ENCODE measurements at places on chromosomes 12 and 14.

- no peak overlapping the region for H3K27ac ChIP-seq
- no peak for DNase-seq
- H3K36me3 ChIP-seq, result no peaks in the 10 kb centered on the region
- H3K4me3 ChIP-seq, result no peak overlapping the region
Observed at GRCh38 chr14:34081576-34082136, 130.8 kb upstream of the EGLN3 start.

- H3K27ac ChIP-seq, result no peak within 1 kb of the TSS
- H3K27me3 ChIP-seq, result no peaks in the 10 kb centered on the region
- peaks cover 3% of the 10 kb centered on the region for H3K4me1 ChIP-seq
- no peaks in the 10 kb centered on the region for H3K36me3 ChIP-seq
Observed at GRCh38 chr12:122182887-122183587, at the start of gene LRRC43. Gene LRRC43, plus strand, starts transcription at chr12:122183123. Its CDS starts 22 bp downstream, at chr12:122183145.

GRCh38 chr14:78840898-78841297 is 670.7 kb downstream of the NRXN3 start:
- H3K27ac ChIP-seq, result no peak overlapping the region
- DNase-seq, result no peak
- H3K36me3 ChIP-seq, result no peaks in the 10 kb centered on the region
- H3K4me3 ChIP-seq, result no peak overlapping the region

DNA sequence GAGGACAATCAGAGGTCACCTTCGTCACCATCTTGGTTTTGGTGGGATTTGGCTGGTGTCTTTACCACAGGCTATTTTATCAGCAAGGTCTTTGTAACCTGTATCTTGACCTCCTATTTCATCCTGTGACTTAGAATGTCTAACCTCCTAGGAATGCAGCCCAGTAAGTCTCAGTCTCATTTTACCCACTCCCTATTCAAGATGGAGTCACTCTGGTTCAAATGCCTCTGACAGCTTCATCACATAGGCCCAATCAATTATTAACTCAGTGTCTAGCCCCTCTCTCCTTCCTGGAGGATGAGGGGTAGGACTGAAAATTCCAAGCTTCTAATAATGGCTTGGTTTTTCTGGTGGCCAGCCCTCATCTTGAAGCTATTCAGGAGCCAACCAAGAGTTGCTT is 111.4 kb upstream of the NAP1L1 start:
- H3K36me3 ChIP-seq, result no peaks in the 10 kb centered on the region
- H3K4me1 ChIP-seq, result no peaks in the 10 kb centered on the region
- H3K4me3 ChIP-seq, result no peak overlapping the region
- H3K27me3 ChIP-seq, result no peaks in the 10 kb centered on the region
- no peak overlapping the region for H3K27ac ChIP-seq

- H3K36me3 ChIP-seq, result no peaks in the 10 kb centered on the region
- H3K27ac ChIP-seq, result no peak overlapping the region
- no peak overlapping the region for H3K4me3 ChIP-seq
- peaks cover 25% of the 10 kb centered on the region for H3K4me1 ChIP-seq
Observed at GRCh38 chr14:104136472-104137296, 1.7 kb upstream of the KIF26A start.

DNA sequence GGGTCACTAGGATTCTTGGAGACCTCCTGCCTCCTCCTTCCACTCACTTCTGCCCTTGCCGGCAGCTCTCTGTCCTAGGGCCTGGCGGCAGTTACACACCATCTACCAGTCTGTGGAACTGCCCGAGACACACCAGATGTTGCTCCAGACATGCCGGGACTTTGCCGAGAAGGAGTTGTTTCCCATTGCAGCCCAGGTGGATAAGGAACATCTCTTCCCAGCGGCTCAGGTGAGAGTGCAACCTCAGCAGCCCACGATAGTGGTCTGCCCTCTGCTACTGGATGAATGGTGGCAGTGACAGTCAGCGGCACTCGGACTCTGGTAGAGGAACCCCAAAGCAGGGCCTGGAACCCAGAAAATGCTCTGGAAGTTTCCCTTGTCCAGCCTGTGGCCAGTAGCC is 1.3 kb downstream of the ACADS start:
- H3K27me3 ChIP-seq, result no peaks in the 10 kb centered on the region
- H3K36me3 ChIP-seq, result peaks cover 6% of the 10 kb centered on the region
- H3K27ac ChIP-seq, result no peak overlapping the region
- no peak for DNase-seq
- peaks cover 3% of the 10 kb centered on the region for H3K4me1 ChIP-seq

- H3K27ac ChIP-seq, result no peak overlapping the region
- H3K27me3 ChIP-seq, result no peaks in the 10 kb centered on the region
- H3K36me3 ChIP-seq, result peaks cover 22% of the 10 kb centered on the region
- no peak for DNase-seq
- no peak overlapping the region for H3K4me3 ChIP-seq
Observed at GRCh38 chr12:132936163-132936562, 19.9 kb downstream of the ZNF605 start.

DNA sequence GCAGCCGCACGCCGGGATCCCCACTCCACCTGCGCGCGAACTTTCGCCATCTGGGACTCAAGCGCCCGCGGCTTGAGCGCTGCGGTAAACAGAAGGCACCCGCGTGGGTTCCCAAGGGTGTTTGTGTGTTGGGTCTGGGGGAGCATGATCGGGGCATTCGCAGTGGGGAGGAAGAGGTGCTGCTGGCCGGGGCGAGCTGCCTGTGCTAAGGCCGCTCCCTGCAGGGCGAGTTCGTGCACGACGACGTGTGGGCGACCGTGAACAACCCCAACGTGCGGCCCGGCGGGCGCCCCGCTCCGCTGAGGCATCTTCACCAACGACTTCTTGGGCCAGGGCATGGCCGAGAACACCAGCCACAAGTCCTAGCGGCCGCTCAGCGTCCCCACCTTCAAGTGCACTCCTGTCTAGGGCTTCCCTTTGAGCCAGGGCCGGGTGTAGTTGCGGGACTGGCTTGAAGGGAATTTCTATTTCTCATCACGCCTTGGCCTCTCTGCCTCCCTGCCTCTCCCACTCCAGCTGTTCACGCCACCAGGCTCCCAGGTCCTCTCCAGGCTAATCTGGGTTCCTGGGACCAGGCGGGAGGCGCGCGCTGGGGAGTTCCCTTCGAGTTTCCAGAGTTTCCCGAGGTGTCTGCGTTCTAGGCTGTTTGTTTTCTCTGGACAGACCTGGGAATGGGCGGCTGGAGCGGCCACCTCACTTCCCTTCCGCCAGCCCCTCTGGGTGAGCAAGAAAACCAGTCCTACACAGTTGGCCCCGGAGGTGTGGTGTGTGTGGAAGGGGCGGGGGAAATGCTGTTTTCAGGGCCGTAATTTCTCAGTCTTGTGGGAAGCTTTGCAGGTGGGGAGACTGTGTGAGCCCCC is 417.8 kb upstream of the TMTC1 start:
- H3K4me1 ChIP-seq, result no peaks in the 10 kb centered on the region
- H3K4me3 ChIP-seq, result no peak overlapping the region
- no peaks in the 10 kb centered on the region for H3K36me3 ChIP-seq
- no peak for DNase-seq
- H3K27me3 ChIP-seq, result no peaks in the 10 kb centered on the region

GRCh38 chr12:113486722-113487121 is 15.1 kb upstream of the LHX5 start:
- H3K27ac ChIP-seq, result no peak overlapping the region
- no peak for DNase-seq
- H3K4me1 ChIP-seq, result no peaks in the 10 kb centered on the region
- no peak overlapping the region for H3K4me3 ChIP-seq
- peaks cover 2% of the 10 kb centered on the region for H3K27me3 ChIP-seq
- H3K36me3 ChIP-seq, result no peaks in the 10 kb centered on the region

- peak; percentile 15 for DNase-seq
- H3K4me3 ChIP-seq, result no peak overlapping the region
- H3K27me3 ChIP-seq, result no peaks in the 10 kb centered on the region
- H3K4me1 ChIP-seq, result peaks cover 8% of the 10 kb centered on the region
- peak overlapping the region; percentile 100 for H3K27ac ChIP-seq
Observed at GRCh38 chr14:65433157-65433556, 20.6 kb downstream of the FUT8 start.

- no peak for DNase-seq
- no peak overlapping the region for H3K4me3 ChIP-seq
- peaks cover 2% of the 10 kb centered on the region for H3K36me3 ChIP-seq
Observed at GRCh38 chr14:39765676-39766075, 333.4 kb upstream of the FBXO33 start.

- no peaks in the 10 kb centered on the region for H3K36me3 ChIP-seq
- H3K27ac ChIP-seq, result no peak overlapping the region
- no peak overlapping the region for H3K4me3 ChIP-seq
- no peak for DNase-seq
- peaks cover 2% of the 10 kb centered on the region for H3K4me1 ChIP-seq
- no peaks in the 10 kb centered on the region for H3K27me3 ChIP-seq
Observed at GRCh38 chr12:80846952-80847351, 90.8 kb downstream of the LIN7A start.

DNA sequence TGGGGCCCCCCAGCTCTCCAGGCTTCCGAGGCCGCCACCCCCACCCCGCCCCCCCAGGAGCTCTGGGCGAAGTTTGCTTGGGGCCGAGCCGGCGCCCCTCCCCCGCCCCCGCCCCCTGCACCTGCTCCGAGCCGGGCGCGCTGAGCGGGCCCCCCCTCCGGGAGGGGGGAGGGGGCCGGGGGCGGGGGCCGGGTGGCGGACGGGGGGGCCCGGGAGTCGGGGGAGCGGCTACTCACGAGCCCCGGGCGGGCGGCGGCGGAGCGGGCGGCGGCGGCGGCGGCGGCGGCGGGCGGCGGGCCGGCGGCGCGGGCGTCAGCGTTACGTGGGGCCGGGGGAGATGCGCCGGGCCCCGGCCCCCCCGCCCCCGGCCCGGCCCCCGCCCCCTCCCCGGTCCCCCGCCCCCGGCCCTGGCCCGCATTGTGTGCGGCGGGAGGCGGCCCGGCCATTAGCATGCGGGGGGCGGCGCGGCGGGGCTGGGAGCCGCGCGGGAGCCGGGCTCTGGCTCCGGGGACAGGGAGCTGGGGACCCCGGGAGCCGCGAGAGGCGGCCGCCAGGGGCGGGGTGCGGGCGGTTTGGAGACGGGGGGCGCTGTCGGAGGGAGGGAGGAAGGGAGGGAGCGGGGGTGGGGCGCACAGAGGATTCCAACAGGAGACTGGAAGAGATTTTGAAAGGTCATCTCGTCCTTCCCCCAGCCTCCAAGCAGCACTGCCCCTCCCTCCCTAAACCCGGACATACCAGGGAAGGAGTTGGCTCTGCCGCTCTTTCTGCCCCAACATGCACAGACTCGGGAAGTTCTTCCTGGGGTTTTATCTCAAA is at the start of gene ZNF219:
ZNF219 (minus strand) TSS at position 580 of the 816 bp plus-strand sequence. CDS start 5,064 bp downstream, outside the sequence.
- no peak within 1 kb of the TSS for H3K27ac ChIP-seq
- peak within 1 kb of the TSS; percentile 70 for H3K4me3 ChIP-seq
- H3K27me3 ChIP-seq, result no peaks in the 10 kb centered on the region
- H3K4me1 ChIP-seq, result peaks cover 29% of the 10 kb centered on the region
- peak; percentile 58 for DNase-seq

DNA sequence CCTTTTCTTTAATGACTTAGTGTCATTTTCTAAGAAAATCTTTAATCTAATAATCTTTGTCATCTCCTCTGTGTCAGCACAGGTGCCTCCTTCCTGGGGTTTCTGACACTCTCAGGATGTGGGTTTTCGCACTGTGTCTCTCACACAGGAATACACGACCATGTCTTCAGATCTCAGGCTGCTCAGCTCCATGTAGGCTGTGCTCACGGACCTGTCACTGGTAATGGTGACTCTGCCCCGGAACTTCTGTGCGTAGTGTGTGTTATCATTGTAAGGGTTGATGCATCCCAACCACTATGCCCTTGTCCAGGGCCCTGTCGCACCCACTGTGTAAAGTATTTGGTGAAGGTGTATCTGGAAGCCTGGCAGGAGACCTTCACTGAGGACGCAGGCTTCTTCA is 647.8 kb downstream of the TMEM121 start:
- no peaks in the 10 kb centered on the region for H3K27me3 ChIP-seq
- no peak overlapping the region for H3K27ac ChIP-seq
- no peak overlapping the region for H3K4me3 ChIP-seq
- H3K4me1 ChIP-seq, result no peaks in the 10 kb centered on the region
- no peaks in the 10 kb centered on the region for H3K36me3 ChIP-seq
- no peak for DNase-seq

GRCh38 chr12:60684988-60685655 is 1089.3 kb downstream of the SLC16A7 start:
- H3K27me3 ChIP-seq, result no peaks in the 10 kb centered on the region
- no peak overlapping the region for H3K27ac ChIP-seq

GRCh38 chr12:153080-153746 is 60.7 kb downstream of the SLC6A12 start:
- no peaks in the 10 kb centered on the region for H3K4me1 ChIP-seq
- H3K4me3 ChIP-seq, result no peak overlapping the region
- no peaks in the 10 kb centered on the region for H3K36me3 ChIP-seq
- H3K27me3 ChIP-seq, result no peaks in the 10 kb centered on the region

DNA sequence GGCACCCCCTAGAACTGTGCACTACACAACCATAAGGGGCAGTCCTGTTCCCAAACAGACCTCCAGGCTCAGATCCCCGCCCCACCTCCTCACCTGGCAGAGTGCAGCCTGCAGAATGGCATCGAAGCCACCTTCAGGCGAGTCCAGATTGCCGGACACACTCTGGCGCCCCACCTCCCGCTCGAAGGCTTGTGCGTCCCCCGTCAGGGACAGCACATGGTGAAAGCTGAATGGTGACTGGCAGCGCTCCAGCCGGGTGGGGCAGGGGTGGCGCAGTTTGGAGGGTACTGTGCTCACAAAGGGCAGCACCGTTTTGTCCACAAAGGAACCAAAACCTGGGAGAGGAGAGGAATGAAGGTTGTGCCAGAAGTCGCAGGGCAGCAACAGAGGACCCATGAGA is 10.6 kb downstream of the ITGB7 start:
- no peak overlapping the region for H3K4me3 ChIP-seq
- DNase-seq, result no peak
- peaks cover 2% of the 10 kb centered on the region for H3K36me3 ChIP-seq

DNA sequence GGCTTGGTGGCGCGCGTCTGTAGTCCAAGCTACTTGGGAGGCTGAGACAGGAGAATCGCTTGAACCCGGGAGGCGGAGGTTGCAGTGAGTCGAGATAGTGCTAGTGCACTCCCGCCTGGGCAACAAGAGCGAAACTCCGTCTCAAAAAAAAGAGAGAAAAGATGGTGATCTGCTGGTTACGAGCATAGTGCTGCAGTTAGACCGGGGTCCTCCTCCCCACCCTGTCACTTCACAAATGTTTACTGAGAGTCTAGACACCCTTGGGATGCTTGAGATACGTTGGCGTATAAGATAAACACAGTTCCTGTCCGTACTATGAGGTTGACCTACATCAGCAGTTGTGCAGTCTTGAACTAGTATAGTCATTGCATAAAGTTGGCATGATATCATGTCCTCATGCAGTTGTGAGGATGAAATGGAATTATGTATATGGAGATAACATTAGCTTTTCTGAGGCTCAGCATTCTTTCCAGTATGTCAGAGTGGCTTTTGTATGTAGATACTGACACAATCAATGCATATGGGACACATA is 787 bp downstream of the ACAD10 start:
- no peaks in the 10 kb centered on the region for H3K27me3 ChIP-seq
- H3K4me1 ChIP-seq, result peaks cover 5% of the 10 kb centered on the region
- H3K36me3 ChIP-seq, result peaks cover 10% of the 10 kb centered on the region
- DNase-seq, result peak; percentile 12
- H3K4me3 ChIP-seq, result peak overlapping the region; percentile 81

DNA sequence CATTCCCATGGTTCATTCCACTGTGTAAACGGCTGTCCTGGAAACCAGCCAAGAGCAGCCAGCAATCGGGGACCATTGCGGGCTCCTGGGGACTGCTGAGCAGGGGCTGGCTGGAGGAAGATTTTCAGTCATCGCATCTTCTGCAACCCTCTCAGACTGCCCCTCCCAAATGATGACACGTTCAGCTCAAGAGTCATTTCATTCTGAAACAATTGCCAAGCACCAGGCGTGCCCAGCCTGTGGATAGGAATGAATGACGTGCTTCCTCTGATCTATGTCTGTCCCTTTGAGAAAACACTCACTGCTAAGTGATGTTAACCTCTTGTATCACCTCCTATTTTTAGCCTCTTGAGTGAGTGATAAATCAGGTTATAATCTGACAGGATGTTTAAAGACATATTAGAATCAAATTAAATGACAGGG is 62.0 kb downstream of the NDUFA12 start:
- no peaks in the 10 kb centered on the region for H3K36me3 ChIP-seq
- H3K27ac ChIP-seq, result no peak overlapping the region
- H3K4me1 ChIP-seq, result no peaks in the 10 kb centered on the region
- no peak overlapping the region for H3K4me3 ChIP-seq
